ENCODE measurements at places on chromosomes 4 and X.
A peak's percentile ranks its signal among the peaks of the same experiment; 100 is the strongest.

- DNase-seq = peak; percentile 70
Observed at GRCh38 chrX:49079489-49080428, at the start of gene WDR45. Gene WDR45 (minus strand): TSS chrX:49079887. CDS start chrX:49078095, 1,792 bp downstream.

DNA sequence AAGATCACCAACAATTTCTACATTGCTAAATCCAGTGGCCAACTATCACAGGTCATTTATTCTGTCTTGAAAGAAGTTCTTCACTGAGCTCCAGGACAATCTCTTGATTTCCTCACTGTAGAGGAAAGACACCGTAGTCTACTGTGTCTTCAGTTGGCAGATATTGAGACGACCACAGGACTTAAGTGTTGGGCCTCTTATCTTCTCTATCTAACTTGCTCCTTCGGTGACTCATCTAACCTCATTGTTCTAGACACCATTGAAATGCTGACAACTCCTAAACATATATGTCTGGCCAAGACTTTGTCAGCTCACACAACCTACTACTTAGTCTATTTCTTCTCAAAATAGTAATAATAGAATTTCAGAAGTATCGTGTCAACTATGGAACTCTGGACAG is 425.8 kb downstream of the ARAP2 start:
- no peak for DNase-seq

DNA sequence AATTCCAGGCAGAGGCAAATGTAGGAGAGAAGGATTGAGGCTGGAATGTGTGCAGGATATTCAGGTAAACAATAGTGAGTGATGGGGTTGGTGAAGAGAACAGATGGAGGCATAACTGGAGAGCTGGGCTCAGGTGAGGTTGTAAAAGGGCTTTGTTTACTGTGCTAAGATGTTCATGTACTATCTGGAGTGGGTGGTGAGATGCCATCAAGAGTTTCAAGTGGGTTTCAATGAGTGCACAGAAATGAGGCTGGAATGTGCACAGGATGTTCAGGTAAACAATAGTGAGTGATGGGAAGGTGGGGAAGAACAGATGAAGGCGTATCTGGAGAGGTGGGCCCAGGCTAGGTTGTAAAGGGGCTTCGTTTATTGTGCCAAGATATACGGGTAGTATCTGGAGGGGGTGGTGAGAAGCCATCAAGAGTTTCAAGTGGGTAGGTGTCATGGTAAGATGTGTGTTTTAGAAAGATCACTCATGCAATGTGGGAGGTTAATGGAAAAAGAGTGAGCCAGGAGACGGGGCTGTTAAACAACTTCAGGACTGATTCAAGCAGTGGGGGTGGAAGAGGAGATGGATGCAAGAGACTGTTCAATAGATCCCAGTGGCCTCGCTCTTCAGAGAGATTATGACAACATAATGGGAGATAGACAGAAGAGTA is 25.4 kb upstream of the NMU start:
- DNase-seq = no peak

DNA sequence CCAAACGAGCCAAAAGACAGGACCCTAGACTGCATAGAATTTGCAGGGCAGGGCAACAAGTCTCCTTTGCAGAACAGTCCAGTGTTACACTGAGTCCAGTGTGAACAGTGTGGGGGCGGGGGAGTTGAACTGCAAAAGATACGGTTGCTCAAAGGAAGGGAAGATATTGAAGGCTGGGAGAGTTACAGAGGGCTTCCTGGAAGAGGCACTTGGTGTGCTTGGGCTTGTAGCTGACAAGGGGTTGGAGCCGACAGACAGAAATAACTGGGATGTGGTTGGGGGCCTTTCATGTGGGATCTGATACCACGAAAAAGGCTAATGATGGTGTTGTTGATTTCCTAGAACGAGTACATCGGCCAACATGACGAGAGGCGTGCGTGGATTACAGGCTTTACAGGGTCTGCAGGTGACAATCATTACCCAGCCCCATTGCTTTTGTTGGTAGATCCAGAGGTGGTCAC is 6.1 kb downstream of the XPNPEP2 start:
- no peak for DNase-seq

GRCh38 chr4:23999714-24000469 is 110.0 kb upstream of the PPARGC1A start:
- DNase-seq = no peak

GRCh38 chr4:114758066-114758465 is 159.5 kb downstream of the UGT8 start:
- no peak for DNase-seq

DNA sequence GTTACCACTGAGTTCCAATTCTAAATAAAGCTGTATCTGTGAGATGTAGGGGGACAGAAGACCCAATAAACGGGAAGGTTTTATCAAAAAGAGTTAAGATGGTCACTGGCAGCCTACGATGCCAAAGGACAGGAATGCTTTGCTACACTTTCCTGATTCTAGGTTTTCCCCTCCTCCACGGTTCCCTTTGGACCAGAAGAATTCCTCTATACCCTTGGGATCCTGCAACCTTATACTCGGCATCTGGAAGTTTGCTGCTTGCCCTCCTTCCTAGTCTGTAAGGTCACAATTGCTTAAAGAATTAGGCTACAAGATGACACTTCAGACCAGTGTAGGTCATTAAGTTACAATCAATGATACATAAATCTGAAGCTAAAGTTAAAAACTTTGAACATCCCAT is 64.3 kb downstream of the SCML2 start:
- no peak for DNase-seq

DNA sequence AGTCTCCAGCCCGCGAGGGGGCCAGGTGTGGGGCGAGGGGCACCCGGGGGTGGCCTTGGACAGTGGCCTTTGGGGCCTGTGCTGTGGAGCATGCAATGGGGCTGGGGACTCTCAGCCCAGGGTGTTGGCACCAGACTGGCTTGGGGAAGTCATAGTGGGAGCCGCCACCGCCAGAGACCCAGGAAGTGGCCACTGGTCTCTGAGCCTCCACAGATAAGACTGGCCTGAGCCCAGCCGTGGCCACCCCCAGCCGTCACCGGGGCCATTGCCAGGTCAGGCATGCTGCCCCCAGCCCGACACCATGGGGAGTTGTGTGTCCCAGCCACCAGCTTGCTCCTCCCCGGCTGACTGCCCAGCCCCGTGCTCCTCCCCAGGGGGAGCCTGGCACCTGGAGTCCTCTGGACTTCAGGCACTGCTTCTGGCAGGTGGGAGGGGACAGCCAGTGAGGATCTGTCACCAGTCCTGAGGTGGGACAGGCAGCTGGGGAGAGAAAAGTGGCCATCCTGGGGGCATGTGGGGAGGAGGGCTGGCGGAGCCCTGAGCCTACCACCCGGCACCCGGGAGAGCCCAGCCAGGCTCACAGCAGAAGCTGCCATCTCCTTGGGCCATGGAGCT is 32.5 kb downstream of the TACC3 start:
- no peak for DNase-seq

DNA sequence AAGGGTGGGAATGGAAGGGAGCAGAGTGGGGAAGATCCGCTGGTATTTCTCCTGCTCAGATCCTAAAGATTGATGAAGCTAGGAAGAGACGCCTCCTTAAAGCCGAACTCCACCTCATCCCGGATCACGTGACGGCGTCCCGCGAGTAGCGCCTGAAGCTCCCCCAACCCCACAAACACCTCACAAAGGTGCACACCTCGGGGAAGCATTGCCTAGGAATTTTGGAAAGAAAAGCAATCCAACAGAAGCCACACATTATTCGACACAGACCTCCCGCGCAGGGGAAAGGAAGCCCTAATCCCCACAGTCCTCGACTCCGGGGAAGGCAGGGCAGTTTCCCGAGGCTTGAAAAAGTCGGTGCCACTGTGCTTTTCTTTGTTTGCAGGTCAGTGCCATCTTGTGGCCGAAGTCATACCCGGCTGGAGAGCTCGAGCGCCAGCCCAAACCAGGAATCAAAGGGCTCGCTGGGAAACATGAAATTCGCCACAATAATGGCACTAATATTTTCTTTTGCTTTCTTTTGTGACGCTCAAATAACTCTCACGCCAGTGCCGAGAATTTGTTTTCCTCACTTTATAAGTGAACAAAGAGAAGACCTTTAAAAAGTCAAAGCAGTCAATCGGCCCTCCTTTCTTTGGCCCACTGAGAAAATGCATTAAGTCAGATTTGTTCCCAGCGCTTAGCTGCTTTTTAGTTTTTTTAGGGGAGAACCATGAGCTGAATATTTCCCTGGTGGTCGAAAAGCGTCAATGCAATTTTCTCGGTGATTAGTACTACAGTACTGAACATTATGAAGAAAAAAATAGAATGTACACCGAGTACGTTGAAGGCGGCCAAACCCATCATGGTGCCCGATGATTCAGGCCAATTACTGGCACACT is at the start of gene NPY1R:
Gene NPY1R, minus strand, starts transcription at position 71 of the 881 bp plus-strand sequence. CDS start 6,042 bp downstream, outside the sequence.
- peak; percentile 73 for DNase-seq

DNA sequence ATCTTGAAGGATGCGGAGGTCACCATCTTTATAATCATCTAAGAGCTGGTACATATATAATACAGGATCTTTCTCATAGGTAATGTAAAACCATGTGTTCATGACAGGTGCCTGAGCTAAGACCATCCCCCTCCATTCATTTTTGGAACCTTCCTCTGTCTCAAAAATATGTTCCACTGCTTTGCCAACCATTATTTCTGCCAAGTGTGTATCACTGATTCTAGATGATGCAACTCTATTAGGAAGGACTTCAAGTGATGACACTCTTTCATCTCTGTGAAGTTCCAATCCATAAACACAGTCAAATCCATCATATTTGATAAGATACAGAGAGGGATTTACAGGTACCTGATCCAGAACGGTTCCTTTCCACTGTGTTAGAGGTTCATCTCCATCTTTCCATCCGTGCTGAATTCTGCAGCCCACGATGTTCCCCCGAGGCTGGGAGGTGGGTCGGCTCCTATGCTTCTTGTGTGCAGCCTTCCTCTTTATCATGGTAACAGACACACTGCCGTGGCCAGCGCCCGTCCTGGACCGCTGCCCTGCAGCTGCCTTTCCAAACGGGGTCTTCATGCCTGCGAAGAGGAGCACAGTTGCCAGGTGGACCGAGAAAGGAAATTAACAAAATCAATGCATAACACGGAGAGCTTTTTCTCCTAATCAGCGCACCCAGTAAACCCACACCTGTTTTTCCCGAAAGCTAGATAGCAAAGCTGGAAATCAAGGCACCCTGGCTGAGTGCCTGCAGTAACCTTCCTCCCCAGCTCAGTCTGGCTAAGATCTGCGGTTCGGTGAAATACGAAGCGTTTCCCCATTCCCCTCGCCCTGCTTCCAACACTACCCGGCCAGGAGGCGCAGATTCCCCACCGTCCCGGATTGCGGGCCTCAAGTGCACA is 718 bp downstream of the SPIN3 start:
- DNase-seq = no peak

DNA sequence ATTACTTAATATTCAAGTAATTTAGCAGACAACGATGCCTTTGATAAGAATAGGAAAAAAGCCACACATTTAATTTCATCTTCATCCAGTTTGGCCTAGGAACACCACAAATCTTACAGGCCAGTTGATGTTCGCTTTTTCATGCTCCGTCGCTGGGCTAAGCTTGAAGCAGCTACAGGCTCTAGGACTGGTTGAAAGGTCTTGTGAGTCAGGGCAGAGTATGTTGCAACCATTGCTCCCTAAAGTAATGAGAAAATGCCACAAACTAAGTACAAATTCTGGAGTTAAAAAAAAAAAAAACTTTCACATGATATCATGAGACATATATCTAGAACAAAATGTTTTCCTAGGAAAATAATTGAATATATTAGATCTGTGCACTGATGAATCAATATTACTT is 123.8 kb downstream of the RPS6KA6 start:
- no peak for DNase-seq

DNA sequence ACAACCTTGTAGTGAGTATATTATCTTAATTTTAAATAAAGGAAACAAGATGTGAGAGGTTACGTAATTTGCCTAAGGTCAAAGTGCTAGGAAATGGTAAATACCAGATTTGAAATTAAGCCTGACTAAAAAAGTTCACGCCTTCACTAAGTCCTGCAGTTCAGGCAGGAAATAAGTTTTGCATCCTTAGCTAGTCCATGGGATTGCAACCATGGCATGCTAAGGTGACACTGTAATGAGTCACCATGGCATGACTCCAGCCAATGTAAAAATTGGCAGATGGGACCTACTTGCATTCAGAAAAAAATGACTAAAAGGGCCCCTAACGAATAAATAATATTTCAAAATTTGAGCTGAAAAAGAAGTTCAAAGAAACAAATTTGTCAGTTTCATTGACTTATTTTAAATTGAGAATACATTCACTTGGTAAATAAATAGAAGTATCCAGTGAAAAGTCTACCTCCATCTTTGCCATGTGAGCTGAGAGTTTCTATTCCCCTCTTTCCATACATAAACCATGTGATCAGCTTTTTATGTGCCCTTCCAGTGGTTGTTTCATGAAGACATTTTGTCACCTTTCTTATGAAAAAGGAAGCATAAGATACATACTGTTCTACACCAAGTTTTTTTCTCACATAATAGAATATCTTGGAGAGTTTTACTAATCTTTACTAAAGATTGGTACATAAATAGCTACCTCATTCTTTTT is 72.4 kb downstream of the ANKRD50 start:
- DNase-seq = no peak

- no peak for DNase-seq
Observed at GRCh38 chrX:36422368-36422767, 502.8 kb downstream of the CFAP47 start.

- DNase-seq = no peak
Observed at GRCh38 chrX:48003367-48003757, 427 bp downstream of the ZNF182 start.

GRCh38 chr4:77600521-77601451 is 4.8 kb upstream of the CXCL13 start:
- peak; percentile 55 for DNase-seq

DNA sequence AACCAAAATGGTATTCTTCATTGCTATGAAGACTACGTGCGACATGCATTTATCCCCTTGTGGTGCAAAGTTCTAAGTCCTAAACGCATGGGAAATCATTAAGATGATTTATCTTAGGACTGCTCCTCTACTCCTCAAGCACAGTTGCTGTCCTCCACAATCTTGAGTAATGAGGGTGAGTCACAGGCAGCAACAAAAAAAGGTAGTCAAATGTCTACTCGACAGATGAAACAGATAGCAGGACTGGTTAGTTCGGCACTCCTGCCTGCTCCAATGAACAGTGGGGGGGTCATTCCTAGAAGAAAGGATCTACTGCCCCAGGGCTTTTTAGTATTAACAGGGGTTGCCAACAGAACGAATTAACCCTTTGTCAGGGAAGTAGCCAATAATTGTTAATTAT is 233.7 kb upstream of the FGF13 start:
- no peak for DNase-seq

DNA sequence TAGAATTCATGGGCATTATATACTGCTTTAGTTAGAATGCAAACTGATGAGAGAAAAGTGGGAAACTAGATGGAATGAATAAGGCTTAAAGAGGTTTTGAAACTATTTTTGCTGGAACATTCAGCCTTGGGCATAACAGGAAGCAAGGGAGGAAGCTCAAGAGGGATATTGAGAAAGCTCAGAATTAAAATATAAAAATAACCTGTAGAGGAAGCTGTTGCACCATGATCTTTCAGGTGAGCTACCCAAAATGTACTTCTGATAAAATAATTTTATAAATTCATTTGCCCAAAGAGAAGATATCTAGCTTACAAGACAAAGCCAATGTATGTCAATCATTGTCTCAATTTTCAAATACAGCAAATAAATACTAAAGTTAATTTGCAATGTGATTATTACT is 11.3 kb downstream of the GC start:
- DNase-seq = no peak

GRCh38 chr4:52987392-52988056 is 125.4 kb downstream of the RASL11B start:
- no peak for DNase-seq
